OCI-M1 (cell line): ENCODE measurements at places on chromosomes 12 and 14.
A peak's percentile ranks its signal among the peaks of the same experiment; 100 is the strongest.

GRCh38 chr14:59664741-59665140 is 88.1 kb upstream of the CCDC175 start:
- DNase-seq, result no peak

GRCh38 chr14:33682760-33683159 is 268.1 kb downstream of the EGLN3 start:
- no peak for DNase-seq

GRCh38 chr12:97168804-97169203 is 261.7 kb downstream of the NEDD1 start:
- peak; percentile 43 for DNase-seq

DNA sequence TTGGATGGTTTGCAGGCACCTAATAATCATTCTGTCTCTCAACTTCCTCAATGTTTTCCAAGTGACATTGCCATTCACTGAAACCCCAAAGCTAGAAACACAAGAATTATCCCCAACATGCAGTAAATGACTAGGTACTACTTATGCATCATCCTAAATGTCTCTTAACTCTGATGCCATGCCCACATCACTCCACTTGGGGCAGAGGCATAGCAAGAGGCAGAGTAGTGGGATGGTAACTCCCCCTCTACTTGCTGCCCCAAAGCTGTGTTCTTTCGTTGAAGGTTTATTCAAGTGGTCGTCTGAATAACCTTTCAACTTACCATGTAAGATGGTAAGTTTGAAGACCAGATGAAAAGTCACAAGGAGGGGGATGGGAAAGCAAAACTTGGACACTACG is 77.9 kb upstream of the SOX5 start:
- DNase-seq, result peak; percentile 15

GRCh38 chr12:13247596-13247995 is 51.1 kb downstream of the EMP1 start:
- no peak for DNase-seq

- no peak for DNase-seq
Measured at GRCh38 chr12:16261944-16262475, 15.5 kb downstream of the SLC15A5 start.

- no peak for DNase-seq
Measured at GRCh38 chr12:40215982-40216381, 8.8 kb upstream of the LRRK2 start.

- no peak for DNase-seq
Measured at GRCh38 chr14:30357791-30358190, 201.2 kb upstream of the G2E3 start.

GRCh38 chr14:99430491-99430890 is 50.2 kb downstream of the SETD3 start:
- no peak for DNase-seq

GRCh38 chr14:106062502-106063272 is 536.3 kb downstream of the TMEM121 start:
- no peak for DNase-seq

DNA sequence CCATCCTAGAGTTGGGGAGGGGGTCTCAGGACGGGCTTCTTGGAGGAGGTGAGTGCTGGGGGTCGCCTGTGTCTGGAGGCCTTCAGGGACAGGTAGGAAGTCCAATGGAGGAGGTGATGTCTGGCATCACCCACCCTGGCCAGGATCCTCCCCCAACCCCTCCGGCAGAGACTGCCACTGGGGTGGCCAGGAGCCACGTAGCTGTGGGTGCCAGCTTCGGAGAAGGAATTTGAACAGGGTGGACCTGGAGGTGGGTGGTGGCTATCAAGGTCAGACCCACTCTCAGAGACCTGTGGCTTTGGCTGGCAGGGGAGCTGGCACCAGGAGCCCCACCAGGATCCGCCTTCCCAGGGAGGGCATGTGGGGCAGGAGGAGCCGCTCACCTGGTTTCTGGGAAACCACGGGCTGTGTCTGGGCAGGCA is 9.1 kb downstream of the CEP170B start:
- DNase-seq, result no peak

- DNase-seq, result no peak
Measured at GRCh38 chr12:66242311-66242710, 53.3 kb downstream of the IRAK3 start.

DNA sequence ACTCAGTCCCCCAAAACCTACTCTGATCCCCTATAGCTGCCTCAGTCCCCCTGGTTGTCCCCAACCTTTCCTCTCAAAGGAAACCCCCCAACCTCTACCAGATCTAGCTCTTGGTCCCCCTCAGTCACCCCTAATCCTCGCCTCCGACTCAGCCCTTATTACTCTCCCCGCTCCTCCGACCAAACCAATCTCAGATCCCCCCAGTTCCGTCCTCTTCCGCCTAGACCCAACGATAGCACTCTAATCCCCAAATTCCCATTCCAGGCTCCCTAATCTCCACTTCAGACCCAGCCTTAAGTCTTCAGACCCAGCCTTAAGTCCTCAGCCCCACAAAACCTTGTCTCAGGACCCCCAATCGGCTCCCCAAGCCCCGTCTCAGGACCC is 612 bp downstream of the VPS37B start:
- DNase-seq, result peak; percentile 41

DNA sequence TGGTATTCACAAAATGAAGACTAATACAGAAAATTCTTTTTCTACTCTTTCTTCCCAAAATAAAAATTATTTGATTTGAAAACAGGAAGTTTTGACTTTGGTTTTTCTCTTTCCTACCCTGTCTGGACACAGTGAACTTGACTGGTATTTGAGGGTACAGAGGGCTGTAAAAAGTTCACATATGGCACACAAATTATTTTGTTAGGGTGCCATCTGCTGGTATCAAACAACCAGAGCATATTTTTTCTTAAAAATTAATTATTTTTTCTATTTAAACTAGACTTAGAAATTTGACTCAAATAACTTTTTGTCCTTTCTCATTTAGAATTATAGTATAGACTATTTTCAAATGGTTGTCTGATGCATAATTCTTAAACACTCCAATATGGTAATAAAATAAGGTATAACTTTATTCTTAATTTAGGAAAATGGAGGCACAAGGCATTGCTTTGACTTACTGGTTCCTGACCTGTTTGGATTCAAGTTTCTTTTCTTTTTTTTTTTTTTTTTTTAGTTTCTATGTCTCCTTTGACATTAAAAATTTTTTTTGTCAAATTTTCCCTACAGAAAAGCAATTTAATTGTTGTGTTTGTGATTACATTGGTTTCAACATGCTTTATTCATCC is 390.6 kb downstream of the PRKD1 start:
- DNase-seq, result peak; percentile 30

- DNase-seq, result no peak
Measured at GRCh38 chr14:93940437-93940836, 13.3 kb downstream of the FAM181A start.

DNA sequence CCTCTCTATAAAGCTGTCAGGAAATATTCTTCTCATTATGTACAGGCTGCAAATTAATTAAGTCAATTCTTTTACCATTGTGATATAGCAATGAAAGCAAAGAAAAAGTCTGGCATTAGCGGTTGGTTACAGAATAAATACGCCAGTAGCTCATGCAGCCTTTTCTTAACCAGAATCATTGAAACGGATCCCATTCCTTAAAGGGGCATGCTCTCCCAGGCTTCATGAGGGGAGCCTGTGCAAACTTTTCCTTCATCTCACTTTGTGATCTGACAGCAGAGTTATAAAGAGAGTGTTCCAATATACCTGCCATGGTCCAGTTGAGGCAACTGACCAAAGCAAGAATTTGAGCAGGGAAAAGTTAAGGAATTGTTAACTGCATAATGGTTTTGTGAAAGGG is 337.7 kb downstream of the EMP1 start:
- DNase-seq, result no peak

DNA sequence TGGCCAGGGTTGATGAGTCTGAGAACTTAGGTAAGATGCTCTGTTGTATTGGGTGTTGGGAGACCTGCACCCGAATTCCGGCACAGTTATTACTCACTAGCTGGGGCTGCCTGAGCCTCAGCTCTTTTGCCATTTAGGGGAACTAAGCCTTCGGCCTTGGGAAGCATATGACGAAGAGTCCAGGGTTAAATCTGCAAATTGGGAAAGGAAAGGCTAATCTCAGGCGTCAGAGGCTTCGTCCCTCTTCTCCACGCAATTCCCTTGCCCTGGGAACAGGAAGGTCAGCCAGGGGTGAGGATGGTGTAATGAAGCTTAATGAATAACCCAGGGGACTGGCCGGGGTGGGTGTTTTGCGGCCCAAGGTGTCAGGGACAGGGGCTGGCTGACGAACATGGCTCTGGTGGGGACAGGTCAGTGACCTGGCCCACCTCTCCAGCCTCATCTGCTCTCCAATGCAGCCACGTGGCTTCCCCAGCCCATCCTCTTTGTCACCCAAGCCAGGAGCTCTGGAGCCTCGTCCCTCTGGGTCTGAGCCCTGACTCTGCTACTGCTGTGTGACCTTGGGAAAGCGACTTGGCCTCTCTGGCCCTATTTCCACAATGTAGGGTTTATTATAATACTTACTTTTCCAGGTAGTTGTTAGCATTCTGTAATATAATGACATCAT is 3.8 kb upstream of the SDSL start:
- DNase-seq, result no peak

GRCh38 chr12:40727774-40728483 is 35.7 kb downstream of the CNTN1 start:
- no peak for DNase-seq

DNA sequence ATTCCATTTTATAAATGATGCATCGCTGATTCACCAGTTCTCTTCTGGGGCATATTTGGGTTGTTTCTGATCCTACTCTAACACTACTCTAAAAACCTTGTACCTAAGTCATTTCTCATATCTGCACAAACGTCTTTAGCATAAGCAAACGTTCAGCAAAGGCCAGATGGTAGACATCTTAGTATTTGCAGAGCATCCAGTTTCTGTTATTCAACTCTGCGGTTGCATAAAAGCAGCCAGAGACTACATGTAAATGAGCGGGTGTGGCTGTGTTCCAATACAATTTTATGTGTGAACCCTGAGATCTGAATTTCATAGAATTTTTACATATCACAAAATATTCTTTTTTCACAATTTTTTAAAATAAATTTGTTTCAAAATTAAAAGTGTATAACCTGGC is 22.8 kb upstream of the MMP17 start:
- DNase-seq, result no peak

GRCh38 chr14:64714432-64715025 is 10.3 kb downstream of the PLEKHG3 start:
- no peak for DNase-seq

DNA sequence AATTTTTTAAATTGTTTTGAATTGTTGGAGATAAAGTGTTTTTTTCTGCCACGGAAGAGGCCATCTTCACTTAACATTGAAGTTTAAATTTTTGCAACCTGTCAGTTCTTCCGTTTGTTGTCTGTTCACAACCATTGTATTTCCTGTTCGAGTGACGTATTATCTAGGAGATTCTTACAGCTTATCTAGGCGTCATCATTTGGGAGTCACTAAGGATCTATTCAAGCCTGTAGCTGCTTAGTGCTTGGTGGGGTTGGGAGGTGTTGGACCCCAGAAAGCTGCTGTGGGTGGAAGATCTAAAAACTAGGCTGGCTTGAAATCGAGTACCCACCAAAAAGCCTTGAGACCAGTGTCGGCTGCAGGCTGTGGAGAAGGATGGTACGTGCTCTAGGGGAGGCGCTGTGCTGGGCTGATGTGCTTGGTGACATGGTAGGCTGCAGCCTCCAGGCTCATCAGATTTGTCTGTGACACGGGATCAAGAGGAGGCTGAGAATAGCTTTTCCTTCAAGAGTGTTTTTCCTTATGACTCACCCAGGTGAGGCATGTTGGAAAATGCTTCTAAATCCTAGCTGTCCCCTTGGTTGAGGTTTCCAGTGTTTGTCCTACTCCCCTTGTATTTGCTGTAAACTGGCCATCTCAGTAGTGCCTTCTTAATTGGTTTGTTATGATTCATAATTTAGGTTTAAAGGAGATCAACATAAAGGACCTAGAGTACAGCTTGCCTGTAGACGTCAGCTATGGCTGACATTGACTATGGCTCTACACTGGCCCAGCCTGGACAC is 57.8 kb downstream of the ATG14 start:
- no peak for DNase-seq

GRCh38 chr12:62916632-62917425 is 18.1 kb downstream of the PPM1H start:
- DNase-seq, result no peak

- DNase-seq, result no peak
Measured at GRCh38 chr12:127170226-127171180, 1096.5 kb upstream of the TMEM132C start.

DNA sequence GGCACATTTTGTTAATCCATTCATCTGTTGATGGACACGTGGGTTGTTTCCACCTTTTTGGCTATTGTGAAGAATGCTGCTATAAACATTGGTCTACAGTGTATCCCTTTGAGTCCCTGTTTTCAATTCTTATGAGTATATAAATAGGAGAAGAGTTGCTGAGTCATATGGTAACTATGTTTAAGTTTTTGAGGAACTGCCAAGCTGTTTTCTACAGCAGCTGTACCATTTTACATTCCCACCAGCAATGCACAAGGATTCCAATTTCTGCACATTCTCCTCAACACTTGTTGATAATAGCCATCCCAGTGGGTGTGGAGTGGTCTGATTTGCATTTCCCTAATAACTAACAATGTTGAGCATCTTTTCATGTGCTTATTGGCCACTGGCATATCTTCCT is 6.9 kb upstream of the SVOP start:
- DNase-seq, result peak; percentile 40

- no peak for DNase-seq
Measured at GRCh38 chr12:57049890-57050289, at the start of gene MYO1A. MYO1A (minus strand) TSS chr12:57050129; CDS start chr12:57048323, 1,806 bp downstream.

DNA sequence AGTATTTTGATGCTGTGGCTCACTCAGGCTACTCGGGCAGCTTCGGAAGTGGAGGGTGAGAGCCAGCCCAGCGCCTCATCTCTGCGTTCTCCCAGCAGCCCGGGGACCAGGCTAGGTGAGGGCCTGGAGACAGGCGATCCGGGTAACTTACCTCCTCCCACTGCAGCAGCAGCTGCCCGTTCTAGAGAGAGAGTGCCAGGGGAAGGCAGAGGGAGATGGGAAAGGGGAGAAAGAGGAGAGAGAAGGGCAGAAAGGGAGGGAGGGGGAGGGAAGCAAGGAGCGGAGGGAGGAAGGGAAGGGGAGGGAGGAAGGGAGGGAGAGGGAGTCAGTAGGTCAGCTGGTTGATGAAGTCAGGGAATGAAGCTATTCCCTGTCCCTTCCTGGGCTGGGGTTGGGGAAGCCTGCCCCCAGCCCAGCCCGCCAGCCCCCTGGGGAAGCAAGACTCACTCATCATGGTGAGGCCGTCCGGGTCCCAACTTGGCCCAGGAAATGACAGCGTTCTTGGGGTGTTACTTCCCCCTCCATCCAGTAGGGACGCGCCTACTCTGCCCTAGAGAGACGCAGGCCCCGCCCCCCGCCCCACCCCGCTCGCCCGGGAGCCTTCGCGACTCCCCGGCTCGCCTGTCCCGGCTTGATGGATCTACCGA is at the start of gene IFI27L2:
TSS of gene IFI27L2 (minus strand) at position 494 of the 647 bp plus-strand sequence. CDS start at position 454, 40 bp downstream.
- DNase-seq, result peak; percentile 74
